Spinal cord (tissue), 10 donors: ENCODE measurements at places on chromosomes 13 and 19.
A peak's percentile ranks its signal among the peaks of the same experiment; 100 is the strongest.

DNA sequence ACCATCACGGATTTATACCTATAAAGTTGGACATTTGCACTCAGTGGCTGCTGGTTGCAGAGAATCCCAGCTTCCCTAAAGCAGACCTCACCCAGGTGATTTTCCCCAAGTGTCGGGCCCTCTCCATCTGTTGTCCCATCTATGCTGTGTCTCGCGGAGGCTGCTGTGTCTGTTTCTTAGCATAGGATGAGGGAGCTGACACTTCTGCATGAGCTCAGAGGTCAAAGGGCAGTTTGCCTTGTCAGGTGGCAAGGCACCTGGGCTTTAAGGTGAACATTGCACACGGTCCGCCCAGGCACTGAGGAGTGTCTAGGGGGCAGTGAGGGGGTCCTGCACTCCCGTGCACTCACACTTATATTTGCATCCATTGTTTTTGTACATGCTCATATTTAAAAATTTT is 151.6 kb downstream of the ZIC5 start:
- no peaks in the 10 kb centered on the region for H3K4me1 ChIP-seq
- no peak for DNase-seq
- H3K36me3 ChIP-seq, result no peaks in the 10 kb centered on the region
- H3K27ac ChIP-seq, result no peak overlapping the region
- no peaks in the 10 kb centered on the region for H3K27me3 ChIP-seq
- no peak overlapping the region for H3K4me3 ChIP-seq

DNA sequence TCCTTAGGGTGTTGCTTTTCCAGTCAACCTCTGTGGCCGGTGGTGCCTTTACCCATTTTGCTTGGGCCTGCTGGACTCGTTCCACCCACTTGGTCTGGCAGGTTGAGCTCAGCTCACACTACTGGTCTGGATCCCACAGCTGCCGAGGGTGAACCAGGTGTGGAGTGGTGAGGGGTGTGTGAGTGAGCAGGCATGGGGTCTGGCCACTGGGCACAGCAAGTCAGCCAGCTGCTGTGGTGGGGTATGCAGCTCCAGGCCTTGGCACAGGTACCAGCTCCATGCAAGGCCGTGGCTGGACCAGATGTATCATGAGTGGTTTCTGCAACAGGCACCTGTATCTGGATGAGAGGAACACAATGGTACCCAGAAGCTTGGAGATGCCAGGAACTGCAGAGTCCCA is 277.6 kb upstream of the KLHL1 start:
- no peaks in the 10 kb centered on the region for H3K4me1 ChIP-seq
- no peak overlapping the region for H3K4me3 ChIP-seq
- H3K36me3 ChIP-seq, result no peaks in the 10 kb centered on the region
- H3K27ac ChIP-seq, result no peak overlapping the region

- peak within 1 kb of the TSS; percentile 99 for H3K4me3 ChIP-seq
- peaks cover 30% of the 10 kb centered on the region for H3K36me3 ChIP-seq
- H3K27ac ChIP-seq, result peak within 1 kb of the TSS; percentile 99
- H3K27me3 ChIP-seq, result no peaks in the 10 kb centered on the region
- DNase-seq, result no peak
- H3K4me1 ChIP-seq, result peaks cover 49% of the 10 kb centered on the region
These were observed at the start of gene CALM3 for GRCh38 chr19:46601318-46602224. TSS of gene CALM3 (plus strand) at chr19:46601330. CDS start at chr19:46601435, 105 bp downstream.

- no peak overlapping the region for H3K27ac ChIP-seq
- no peak overlapping the region for H3K4me3 ChIP-seq
- H3K4me1 ChIP-seq, result no peaks in the 10 kb centered on the region
- peak; percentile 81 for DNase-seq
- no peaks in the 10 kb centered on the region for H3K36me3 ChIP-seq
These were observed 10.7 kb upstream of the PABPC3 start for GRCh38 chr13:25085125-25085742.

GRCh38 chr19:38695832-38696728 is 48.2 kb downstream of the CAPN12 start:
- no peaks in the 10 kb centered on the region for H3K27me3 ChIP-seq
- peaks cover 40% of the 10 kb centered on the region for H3K36me3 ChIP-seq
- H3K4me3 ChIP-seq, result no peak overlapping the region
- peaks cover 89% of the 10 kb centered on the region for H3K4me1 ChIP-seq

- no peak overlapping the region for H3K27ac ChIP-seq
- no peak overlapping the region for H3K4me3 ChIP-seq
- H3K27me3 ChIP-seq, result no peaks in the 10 kb centered on the region
- H3K4me1 ChIP-seq, result no peaks in the 10 kb centered on the region
- no peaks in the 10 kb centered on the region for H3K36me3 ChIP-seq
- no peak for DNase-seq
These were observed 6.3 kb downstream of the C19orf38 start for GRCh38 chr19:10854350-10855089.
